Mucosa of gallbladder (tissue), 1 donor: ENCODE measurements at places on chromosomes 6 and 20. TPM values are rescaled to one million over a fixed set of nuclear protein-coding genes. Genes with fewer than 3 reads are reported as not detected.

Gene CD83
- 5.8 TPM for total RNA-seq

Gene TMEM242
- 13.1 TPM for total RNA-seq

Gene SEL1L2
- 0.52 TPM for total RNA-seq

Gene CLDN20
- 0.23 TPM for total RNA-seq

- no peak for DNase-seq
These were observed 49.1 kb upstream of the UBR2 start for GRCh38 chr6:42514745-42515144.

DNA sequence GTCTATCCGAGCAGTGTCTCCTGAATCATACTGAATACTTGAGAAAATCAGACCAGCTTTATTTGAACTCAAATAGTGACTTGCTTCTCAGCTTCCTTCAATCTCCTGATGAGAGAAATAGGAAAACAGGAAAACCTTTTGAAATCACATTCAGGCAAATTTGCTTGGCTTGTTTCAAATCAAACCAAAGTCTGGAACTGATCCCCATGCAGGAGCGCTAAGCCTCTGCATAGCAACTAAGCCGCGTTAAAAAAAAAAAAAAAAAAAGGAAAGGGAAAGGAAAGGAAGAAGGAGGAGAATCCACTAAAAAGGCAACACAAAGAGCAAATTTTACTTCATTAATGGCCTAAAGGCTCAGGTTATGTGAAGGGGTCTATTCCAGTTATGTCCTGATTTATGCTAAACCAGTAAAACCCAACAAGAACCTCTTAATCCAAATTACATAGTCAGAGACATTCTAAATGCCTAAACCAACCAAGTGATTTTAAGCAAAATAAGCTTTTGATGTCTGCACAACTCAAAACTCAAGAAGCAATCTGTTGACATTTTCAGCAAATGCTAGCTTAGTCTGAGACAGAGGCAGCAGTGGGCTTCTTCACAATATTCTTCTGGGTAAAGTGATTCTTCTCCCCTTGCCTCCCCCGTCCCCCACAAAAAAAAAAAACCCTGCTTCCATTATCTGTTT lies 112.5 kb downstream of the SOBP start:
- no peak for DNase-seq

DNA sequence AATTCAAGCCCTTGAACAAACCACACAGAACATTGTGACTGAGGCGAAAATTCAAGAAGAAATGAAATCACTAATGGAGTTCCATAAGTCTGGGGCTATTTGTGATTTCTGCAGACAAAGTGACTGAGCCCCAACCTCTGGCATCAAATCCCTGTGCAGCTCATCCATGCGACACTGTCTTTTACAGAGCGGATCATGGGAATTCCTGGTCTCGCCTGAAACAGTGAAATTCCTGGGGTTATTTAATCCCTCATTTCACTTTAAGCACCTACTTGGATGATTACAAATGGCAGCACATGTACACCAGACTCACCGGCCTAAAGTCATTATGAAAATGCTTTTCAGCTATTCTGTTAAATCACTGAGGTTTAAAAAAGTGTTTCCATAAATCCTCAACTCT lies 102.4 kb upstream of the CDH4 start:
- DNase-seq, result no peak

DNA sequence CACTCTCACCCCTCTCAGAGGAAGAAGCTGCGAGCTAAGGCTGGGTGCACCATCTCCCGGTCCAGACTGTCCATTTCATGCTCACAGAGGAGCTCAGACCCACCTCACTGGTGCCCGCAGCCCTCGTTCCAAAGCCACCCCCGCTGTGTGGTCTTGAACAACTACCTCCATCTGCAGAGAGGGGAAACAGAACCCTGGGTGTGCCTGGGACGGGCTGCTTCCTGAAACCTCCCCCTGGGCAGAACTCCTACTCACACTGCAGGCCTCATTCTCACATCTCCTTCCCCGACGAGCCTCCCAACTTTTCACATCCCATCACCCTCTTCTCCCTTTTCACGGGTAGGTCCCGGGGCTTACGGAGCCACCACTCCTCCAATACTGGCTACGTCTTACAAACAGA lies 18.1 kb downstream of the PMEPA1 start:
- DNase-seq, result no peak
